CD4-positive, alpha-beta T cell treated with Interleukin-17A for 1 hour (primary cell): ENCODE measurements at places on chromosomes 5 and 9.
A peak's percentile ranks its signal among the peaks of the same experiment; 100 is the strongest.

GRCh38 chr9:93119953-93120845 is 13.9 kb downstream of the NINJ1 start:
- peak; percentile 63 for DNase-seq

GRCh38 chr5:56039985-56040384 is 45.2 kb upstream of the IL6ST start:
- DNase-seq, result no peak

GRCh38 chr9:22976454-22976853 is 529.8 kb downstream of the DMRTA1 start:
- no peak for DNase-seq

- no peak for DNase-seq
Measured at GRCh38 chr9:112867275-112867991, 23.2 kb downstream of the SLC46A2 start.

DNA sequence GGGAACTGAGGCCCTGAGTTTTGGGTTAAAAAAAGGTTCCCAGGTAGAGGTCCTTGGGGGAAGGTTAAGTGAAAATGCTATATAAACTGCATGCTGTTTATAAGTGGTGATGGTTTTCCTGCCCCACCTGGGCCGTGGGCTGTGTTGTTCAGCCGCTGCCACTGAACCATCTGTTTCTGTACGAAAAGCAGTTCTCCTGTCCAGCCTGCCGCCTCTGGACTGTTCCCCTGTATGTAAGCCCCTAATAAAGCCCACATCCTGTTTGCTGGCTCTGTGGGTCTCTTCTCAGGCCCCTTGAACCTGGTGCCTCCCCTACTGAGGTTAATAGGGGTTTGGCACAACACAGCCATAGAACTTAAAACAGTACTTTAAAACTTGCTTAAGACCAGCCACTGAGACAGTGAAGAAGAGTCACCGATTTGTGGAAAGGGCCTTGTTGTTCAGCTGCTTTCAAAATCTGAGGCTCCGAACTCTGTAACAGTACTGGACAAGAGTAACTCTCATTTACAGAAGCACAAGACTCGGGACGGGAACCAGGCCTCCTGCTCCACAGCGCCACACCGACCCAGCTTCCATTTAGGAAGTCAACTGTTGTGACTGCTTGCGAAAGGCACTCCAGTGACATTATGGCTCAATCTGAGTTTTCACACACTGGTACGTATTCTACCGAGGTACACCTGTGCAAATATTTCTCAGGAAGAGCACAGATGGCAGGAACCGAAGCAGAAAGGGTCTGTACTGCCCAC is 192.5 kb downstream of the CDK5RAP2 start:
- DNase-seq, result no peak

DNA sequence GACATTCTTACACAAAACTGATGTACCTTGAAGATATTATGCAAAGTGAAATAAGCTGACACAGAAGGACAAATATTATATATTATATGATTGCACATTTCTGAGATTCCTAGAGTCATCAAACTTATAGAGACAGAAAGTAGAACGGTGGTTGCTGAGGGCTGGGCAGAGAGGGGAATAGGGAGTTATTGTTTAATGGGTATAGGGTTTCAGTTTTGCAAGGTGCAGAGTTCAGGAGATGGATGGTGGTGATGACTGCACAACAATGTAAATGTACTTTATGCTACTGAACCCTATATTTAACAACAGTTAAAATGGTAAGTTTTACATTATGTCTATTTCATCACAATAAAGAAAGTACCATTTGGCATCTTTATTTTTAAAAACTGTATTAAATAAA is 315.8 kb upstream of the POU5F2 start:
- no peak for DNase-seq

- no peak for DNase-seq
Measured at GRCh38 chr5:109669991-109670706, 19.6 kb upstream of the MAN2A1 start.

DNA sequence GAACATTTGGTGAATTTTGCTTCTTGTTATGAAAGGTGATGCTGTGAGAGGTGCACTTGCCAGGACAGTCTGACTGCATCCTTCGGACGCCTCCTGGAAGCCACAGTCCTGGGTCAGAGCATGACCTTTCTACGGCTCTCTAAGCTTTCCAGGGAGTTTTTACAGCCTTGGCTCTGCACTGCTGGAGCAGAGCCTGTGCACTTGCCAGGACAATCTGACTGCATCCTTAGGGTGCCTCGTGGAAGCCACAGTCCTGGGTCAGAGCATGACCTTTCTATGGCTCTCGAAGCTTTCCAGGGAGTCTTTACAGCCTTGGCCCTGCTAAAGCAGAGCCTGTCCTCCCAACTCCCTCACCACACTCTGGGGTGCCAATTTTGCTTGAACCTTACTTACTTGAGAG is 49.6 kb downstream of the CCDC180 start:
- DNase-seq, result no peak

- DNase-seq, result no peak
Measured at GRCh38 chr5:180647941-180648500, 1.4 kb downstream of the FLT4 start.

GRCh38 chr5:76852772-76853171 is 3.0 kb downstream of the S100Z start:
- DNase-seq, result no peak

GRCh38 chr9:121280715-121281613 is 13.0 kb downstream of the GSN start:
- no peak for DNase-seq

- no peak for DNase-seq
Measured at GRCh38 chr9:19788614-19789271, at the start of gene SLC24A2. Gene SLC24A2 (minus strand): TSS chr9:19789037.

DNA sequence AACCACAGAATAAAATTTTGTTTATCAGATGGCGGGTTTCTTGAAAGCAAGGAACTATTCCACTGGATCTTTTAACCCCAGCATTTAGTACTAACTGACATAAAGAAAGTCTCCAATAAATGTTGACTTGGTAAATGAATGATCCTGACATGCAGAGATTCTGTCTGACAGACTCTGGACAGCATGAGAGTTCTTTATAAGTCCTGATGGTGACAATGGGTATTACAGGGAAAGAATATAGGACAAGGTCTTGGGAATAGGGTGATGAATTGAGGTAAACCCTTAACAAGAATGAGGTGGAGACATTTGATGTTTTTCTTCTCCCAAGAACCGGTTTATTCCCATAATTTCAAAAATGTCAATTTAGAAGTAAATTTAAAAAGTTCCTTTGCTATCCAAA is 453.9 kb downstream of the TUSC1 start:
- DNase-seq, result no peak

- DNase-seq, result peak; percentile 57
Measured at GRCh38 chr5:173925449-173926071, 37.4 kb downstream of the CPEB4 start.

- DNase-seq, result peak; percentile 42
Measured at GRCh38 chr5:65796751-65797316, 74.8 kb downstream of the NLN start.

DNA sequence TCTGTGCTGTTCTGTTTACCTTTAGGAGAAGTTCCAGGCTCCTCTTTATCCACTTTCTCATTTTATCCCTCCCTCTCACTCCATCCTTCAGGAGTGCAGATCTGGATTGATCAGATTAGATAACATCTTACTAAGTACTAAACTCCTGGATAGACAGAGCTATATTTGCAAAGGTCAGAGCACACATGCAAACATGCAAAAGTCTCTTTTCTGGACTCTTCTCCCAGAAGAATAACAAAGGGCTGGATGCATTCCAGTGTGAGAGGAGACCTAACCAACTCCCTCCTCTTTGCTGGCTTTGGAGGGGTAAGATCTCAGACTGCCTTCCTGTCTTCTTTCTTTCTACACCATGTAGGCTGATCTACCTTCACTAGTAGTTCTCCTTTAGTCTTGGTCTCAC is 21.4 kb downstream of the GARNL3 start:
- no peak for DNase-seq

DNA sequence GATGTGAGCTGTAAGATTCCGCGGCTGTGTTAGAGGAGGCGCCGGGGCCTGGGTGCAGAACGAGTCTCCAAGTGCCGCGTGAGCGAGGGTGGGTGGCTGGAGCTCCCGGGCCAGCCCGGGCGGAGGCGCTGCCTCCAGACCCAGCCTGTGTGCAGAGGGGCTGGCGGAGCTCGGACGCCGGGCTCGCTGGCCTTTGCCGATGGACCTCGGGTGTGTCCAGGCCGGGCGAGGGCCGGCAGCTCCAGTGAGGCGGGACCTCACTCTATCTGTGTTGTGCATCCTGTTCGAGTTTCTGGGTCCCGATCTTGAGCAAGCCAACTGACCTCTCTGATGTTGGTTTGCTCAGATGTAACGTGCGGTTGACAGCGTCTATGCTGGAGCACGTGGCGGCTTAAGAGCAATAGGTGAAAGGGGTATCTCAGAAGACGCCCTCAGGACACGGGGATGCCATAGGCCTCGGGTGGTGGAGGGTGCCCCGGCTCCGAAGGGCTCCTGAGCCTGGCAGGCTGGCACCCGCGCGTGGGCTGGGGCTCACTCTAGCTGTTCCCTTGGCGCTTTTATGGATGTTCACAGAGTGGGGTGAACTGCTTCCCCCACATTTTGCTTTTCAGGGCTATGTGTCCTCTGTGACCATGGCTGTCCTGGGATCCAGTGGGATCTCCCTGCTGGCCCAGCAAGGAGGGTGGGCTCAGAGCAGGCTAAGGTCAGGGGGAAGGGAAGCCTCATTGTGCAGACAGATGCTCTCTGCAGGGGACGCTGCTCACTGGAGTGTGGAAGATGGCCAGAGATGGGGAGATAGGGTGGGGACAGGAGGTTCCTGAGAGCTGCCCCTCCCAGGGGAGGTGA is 69.8 kb downstream of the MRPL36 start:
- no peak for DNase-seq

- no peak for DNase-seq
Measured at GRCh38 chr9:122822056-122822455, 6.3 kb downstream of the PDCL start.

- DNase-seq, result no peak
Measured at GRCh38 chr5:159928122-159928909, 12.0 kb downstream of the ADRA1B start.

DNA sequence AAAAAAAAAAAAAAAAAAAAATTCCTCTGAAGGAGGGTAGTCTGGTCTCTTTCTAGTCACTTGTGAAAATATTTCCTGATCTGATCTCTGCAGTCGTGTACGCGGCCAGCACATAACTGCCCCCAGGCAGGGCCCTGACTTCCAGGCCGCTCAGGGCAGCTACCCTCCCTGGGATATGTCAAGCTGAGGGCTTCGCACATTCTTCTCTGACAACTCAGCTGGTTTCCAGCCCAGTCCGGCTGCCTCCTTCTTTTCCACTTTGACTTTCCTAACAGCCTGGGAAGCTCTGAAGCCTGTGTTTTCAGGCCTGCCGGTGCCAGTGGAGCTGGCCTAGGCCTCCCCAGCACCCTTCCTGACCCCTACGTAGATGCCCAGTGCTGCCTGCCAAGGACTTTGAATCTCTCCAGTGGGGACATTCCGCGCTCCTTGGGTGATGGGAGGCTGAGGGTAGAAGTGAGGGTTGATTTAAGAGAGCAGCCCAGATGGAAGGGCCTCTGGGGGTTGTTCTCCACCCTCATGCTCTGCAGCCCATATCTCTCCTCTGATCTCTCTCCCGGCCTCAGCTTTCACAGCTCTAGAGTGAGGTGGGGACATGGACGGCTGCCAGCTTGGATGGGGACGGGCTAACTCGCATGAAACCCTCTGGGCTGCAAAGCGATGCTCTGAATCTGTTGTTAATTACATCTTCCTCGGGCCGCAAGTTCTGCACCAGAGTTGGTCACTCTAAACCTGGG is 20.7 kb downstream of the COL5A1 start:
- DNase-seq, result no peak

- no peak for DNase-seq
Measured at GRCh38 chr9:114051281-114051680, 26.8 kb downstream of the AMBP start.

GRCh38 chr9:34540827-34541226 is 18.0 kb upstream of the ENHO start:
- DNase-seq, result no peak

DNA sequence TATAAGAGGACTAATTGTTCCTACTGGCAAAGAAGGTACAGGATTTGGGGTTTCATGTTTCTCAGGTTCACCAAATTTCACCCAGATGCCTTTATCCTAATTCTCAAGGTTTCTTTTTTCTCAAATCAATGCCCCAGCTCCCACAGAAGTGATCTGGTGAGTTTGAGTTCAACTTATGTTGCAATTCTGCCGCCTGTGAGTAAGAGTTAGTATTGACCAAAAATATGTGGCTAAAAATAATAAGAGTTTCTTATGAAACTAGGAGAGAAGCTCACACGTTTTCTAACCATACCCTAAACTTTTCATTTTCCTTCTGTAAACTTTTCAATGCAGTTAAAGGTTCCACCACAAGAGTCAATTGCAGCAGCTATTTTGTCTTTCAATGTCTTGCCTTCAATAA is 15.1 kb downstream of the SLCO6A1 start:
- no peak for DNase-seq

- DNase-seq, result no peak
Measured at GRCh38 chr5:171776770-171777759, 8.6 kb upstream of the SMIM23 start.

DNA sequence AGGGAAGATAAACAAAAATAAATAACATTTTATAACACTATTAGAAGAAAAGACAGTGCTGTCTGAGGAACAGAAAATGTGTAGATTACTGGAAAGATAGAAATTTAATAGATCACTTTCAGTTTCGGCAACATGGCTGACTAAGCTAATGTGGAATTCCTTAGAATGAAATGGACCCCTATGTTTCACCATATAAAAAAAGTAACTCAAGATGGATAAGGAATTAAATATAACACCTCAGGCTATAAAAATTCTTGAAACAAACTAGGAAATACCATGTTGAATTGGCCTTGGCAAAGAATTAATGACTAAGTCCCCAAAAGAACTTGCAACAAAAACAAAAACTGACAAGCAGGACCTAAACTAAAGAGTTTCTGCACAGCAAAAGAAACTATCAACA is 558.3 kb downstream of the CHSY3 start:
- DNase-seq, result no peak
